Left hindlimb (tissue), 1 donor: ENCODE measurements at places on chromosomes 6 and 20.
A peak's percentile ranks its signal among the peaks of the same experiment; 100 is the strongest.

DNA sequence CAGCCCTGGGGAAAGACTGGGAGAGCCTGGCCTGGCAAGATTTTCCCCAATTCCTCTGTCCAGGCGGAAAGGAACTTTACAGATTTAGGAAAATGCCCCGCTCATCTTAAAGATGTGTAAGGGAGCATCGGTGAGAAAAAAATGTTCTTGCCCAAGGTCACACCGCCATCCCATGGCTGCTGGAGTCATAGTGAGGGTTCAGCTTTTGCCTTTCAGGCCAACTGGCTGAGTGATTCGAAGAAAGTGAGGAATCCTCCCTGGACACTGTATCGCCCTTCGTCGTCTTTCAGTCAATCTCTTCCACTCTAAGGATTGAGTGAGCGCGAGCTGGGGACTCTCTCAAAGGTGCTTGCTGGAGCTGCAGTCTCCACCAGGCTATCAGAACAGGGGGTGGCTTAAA lies 1.4 kb downstream of the WFDC2 start:
- peak; percentile 56 for DNase-seq

DNA sequence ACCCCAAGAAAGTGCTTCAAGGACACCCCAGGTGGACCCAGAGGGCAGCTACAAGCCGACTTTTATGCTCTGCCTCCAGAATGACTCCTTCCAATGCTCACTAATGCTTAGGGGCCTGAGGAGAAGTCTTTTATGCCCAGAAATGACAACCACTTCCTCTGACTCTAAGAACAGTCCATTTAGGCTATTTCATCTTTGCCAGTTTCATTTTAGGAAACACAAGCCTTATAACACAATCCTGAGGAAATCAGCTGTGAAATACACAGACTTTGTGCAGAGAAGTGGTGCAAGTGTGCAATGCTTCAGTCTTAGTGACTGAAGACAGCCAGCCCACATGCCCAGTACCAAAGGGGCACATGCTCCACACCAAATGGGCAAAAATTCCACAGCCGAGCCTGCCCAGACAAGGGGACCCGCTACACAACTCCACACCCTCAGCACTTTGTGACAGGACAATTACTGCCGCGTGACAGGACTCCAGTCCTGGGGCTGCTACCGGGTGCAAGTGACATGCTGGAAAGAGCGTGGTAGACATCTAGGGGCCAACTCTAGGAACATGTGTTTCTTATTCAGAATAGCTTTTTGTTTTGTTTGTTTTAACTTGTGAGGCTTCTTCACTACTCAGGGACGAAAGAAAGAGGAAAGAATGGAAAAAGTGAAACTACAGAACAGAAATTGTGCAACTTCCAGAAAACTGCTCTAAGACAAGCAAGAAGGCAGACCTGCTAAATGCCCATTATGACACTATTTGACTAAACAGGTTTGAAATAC lies 28.2 kb upstream of the PLAGL1 start:
- peak; percentile 44 for DNase-seq

- no peak for DNase-seq
These were observed 170.0 kb downstream of the GRM4 start for GRCh38 chr6:33975661-33976436.

GRCh38 chr20:43513931-43514647 lies 6.6 kb downstream of the L3MBTL1 start:
- peak; percentile 95 for DNase-seq

DNA sequence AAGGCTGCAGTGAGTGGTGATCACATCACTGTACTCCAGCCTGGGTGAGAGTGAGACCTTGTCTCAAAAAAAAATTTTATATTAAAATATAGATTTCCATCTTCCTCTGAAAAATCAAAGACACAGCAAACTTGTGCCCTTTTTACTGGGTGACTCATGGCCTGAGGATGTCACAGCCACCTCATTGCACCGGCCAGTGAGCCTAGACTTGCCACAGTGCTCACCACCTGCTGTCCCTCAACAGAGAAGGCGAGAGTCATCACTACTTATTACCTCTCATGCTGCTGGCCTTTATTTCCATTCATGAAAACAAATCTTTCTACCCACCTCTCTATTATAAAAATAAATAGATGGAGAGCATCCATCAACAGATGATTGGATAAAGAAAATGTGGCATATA lies 295.8 kb downstream of the PREX1 start:
- DNase-seq = no peak

DNA sequence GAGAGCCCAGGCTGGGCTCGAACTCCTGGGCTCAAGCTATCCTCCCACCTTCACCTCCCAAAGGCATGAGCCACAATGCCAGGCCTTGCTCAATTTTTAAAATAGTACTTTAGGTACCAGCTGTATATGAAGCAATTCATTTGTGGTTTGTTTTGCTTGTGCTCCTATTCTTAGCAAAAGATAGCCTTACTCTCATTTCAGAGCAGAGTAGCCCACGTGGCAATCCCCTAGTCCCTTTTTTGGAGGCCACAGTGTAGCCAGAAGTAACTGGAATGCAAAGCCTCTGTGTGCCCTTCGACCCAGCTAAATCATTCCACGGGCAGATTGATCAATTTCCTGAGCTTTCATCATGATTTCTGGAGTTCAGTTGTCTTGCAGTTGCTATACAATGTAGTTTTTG lies 372.2 kb downstream of the NRN1 start:
- DNase-seq = no peak

DNA sequence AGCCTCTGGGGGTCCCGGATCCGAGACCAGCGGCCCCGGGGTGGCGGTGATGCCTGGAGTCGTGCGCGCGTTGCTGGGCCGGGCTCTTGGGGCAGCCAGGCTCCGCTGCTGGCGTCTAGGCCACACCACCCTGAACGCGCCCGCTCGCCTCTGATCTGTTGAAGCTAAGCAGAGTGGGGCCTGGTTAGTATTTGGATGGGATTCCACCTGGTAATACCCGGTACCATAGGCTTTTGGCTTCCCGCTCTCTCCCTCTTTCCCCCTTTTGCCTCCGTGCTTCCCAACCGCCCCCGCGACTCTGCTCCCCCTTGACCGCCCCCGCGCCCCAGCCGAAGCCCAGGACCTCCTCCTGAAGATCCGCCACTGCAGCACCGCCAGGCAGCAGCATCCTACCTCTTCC lies 1383.5 kb upstream of the DEFB115 start:
- DNase-seq = peak; percentile 35

- DNase-seq = no peak
These were observed 1.7 kb downstream of the ADGRF4 start for GRCh38 chr6:47700053-47700452.

GRCh38 chr6:50822078-50822476 lies 3.4 kb downstream of the TFAP2B start:
- DNase-seq = no peak

GRCh38 chr6:108465098-108465495 lies 95.6 kb upstream of the FOXO3 start:
- DNase-seq = no peak

DNA sequence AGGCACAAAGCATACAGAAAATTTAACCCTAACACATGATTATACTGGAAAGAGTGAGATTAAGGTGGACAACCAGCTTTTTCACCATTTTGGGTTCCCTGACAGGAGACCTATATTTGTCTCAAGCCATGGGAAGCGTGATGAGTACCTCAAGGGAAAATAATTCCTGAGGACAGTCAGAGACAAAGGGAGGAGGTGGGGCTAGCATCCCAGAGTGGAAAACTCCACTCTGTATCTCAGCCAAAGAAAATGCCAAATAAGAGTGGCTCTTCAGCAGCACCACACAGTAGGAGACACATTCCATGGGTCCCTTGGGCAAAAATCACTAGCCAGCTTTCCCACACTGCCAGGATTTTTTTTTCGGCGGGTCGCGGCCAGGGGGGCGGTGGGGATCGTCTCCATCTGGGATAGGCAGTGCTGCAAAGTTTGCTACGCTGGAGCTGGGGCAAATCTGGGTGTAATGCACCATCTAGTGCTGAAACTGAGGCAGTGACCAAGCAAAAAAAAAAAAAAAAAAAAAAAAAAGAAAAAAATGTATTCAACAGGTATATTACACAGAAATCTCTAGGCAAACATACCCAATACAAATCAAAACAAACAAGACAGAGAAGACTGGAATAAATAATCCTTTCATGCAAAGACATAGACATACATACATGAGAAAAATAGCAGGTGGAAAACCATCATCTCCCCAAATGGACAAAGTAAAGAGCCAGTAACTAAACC lies 77.3 kb upstream of the SLC35F1 start:
- no peak for DNase-seq

- DNase-seq = no peak
These were observed 312.0 kb downstream of the SOX4 start for GRCh38 chr6:21905531-21905930.

- DNase-seq = no peak
These were observed 49.4 kb upstream of the CD83 start for GRCh38 chr6:14068133-14068532.

DNA sequence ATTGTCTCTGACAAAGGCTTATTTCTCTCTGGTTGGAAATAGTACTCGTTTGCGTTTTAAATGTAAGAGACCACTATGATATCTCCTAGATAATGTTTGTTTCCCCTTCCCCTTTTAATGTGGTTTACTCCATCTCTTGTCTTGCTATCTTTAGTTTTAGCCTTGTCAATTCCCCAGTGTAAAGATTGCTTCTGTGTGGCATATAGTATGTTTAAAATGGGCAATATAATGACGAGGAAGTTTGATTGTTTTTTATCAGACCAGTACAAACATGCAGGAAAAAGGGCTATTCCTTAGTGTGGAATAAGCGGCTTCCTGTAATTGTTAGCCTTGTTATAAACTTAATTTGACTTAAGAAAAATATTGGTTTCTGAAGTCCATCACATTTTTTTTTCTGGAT lies 3.1 kb downstream of the QKI start:
- DNase-seq = no peak

DNA sequence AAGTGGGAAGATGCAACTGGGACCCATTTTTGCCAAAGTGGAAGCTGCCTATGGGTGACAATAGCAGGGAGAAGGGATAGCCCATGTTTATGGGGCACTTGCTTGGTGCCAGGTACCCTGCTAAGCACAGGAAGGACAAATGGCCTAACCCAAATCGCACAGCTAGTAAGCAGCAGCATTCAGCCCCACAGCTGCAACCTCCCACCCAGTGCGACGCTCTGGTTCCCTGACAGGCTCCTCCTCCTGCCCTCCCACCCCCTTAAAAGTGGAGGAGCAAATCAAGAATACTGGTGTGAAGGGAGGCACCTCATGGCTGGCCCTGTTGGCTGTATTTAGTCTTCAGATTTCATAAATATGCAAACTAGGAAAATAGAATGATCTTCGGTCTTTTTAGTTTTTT lies 76.2 kb downstream of the RIN2 start:
- no peak for DNase-seq

DNA sequence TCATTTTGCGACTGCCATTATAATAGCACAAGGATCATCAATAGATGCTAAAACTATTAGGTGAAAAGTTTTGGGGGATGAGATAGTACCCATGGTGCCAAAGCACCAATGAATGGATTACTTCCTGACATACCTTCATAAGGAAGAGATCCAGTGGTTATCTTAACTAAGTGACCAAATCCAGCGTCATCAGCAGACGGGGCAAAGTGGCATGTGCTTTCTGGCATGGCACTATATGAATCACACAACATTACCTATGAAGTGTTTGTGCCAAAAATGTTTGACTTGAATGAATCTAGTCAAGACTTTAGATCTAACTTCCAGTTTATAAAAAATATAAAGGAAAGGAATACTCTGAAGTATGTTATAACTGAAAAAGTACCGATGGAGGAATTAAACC lies 10.8 kb downstream of the TRIM26 start:
- DNase-seq = no peak

DNA sequence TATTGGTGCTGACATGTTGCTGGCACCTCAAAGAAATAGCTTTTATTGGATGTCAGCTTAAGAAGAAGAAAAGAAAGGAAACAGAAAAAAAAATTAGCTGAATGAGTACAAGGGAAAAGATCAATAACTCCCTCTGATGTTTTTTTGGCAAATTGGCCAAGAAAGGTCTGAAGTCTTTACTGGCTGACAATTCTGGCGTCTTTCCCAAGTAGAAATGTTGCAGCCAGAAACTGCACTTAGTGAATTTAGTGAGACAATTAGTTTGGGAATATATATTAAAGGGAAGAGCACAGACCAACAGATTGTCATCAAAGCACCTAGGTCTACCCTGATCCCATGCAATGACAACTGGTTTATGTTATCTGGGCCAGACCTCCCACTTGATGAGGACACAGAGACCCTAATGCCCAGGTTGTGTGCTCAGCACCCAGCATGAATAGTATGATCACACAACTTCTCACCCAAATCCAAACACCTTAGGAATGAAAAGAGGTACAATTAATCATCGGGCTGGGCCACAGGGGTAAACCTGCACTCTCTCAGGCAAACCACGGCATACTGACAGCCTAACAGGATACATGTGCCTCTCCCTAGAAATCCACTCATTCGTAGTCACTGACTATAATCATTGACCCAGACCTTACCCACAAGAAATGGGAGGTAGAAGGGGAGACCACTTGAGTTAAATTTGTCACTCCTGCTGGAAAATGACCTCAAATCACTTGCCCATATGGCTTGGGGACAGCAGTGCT lies 612.3 kb upstream of the ARID1B start:
- DNase-seq = no peak

- no peak for DNase-seq
These were observed 88.8 kb downstream of the HDGFL1 start for GRCh38 chr6:22658183-22658582.

- no peak for DNase-seq
These were observed 26.4 kb downstream of the ARMC2 start for GRCh38 chr6:108874470-108875160.

DNA sequence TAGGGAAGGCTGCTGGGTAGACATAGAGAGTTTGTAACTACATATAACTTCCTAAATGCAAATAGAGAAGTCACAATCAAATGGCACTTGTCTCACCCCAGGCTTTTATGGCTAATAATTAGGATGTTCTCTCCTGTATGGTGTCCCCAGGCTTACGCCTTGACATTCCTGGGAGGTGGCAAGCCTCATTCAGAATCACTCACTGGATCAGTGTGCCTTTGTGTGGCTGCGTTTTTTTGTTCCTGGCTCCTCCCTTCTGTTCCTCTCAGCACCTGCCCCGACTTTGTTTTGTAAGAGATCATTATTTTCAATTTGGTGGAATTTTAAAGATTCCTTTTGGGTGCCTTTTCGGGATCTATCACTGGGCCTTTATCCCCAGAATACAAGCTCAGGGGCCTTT lies 5.7 kb downstream of the LAMP5 start:
- no peak for DNase-seq

DNA sequence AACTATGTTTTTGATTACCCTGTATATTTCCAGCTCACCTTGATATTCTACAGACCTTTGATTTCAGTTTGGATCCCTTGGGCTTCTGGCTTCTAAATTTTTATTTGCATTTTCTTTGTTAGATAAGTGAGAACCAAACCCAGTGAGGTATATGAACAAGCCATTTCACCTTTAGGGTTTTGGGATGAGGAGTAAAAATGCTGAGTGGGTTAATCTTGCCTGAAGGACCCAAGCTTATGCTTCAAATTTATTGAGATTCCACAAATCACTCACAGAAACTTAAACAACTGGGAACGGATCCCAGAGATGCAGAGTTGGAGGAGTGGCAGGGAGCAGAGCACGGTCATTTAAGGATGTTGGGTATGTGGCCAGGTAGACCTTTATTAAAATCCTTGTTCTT lies 263.3 kb upstream of the BMP2 start:
- no peak for DNase-seq
